ENCODE measurements at places on chromosomes 3 and 15.

- DNase-seq, result no peak
These were observed 58.3 kb downstream of the SLCO3A1 start for GRCh38 chr15:91911844-91912243.

DNA sequence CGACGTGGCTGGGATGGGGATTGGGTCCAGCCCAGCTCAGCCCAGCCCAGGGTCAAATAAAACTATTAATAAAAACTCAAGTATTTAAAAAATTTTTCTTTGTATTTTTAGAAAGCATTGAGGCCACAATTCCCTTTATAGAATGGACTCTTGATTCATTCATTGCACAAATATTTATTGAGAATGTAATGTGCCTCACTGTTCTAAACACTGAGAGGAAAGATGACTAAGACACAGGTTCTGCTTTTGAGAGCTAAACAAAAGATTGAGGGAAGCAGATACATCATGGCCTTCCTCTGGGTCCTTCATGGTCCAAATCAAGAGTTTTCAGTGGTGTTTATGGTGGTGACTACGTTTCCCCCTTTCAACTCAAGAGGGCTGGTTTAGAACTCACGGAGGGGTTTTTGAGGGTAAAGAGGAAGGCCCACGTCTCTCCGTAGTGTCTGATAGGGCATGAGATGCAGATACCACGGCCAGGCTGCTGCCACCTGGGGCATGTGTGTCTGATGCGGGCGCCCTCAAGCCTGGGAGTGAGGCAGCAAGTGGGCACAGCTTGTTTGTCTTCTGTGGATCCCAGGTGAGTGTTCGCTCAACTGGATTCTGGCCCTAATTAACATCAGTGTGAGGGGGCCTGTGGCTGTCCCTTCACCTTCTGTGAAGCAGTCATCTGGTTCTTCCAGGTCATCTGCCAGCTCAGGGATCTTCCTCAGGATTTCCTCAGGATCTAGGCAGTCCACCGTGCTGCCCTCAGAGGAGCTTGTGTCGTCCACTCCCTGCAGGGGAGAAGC, 73.5 kb upstream of the SCN5A start:
- no peak for DNase-seq

- no peak for DNase-seq
These were observed 14.6 kb downstream of the GABPB1 start for GRCh38 chr15:50340416-50340815.

DNA sequence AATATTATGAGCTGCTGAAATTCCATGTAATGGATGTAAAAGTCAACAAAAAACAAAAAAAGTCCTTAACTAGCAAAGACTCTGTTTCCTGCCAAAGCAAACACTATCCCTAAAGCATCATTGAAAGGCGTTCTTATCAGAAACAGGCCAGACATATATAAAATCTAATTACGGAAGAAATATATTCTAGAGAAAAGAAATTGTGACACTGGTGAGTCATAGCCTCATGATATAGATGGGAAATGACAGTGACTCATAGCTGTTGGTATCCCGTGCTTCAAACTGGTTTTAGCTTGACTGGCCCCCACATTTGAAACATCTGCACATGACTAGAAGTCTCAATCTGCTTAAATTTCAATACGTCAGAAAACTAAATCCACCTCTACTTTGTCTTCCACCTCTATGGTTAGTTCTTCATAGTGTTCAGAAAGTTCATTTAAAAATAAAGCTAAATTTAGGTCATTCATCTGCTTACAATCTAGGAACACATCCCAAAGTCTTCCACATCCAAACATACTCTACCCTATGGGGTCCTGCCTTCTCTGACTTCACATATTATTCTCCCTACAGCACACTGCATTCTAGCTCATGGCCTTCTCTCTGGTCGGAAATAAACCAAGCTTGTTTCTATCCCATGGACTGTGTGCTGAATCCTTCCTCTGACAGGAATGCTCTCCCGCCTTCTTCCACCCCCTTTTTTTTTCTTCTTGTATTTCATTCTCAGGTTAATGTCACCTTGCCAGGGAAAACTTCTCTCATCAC, 456.3 kb upstream of the ARRDC4 start:
- no peak for DNase-seq

DNA sequence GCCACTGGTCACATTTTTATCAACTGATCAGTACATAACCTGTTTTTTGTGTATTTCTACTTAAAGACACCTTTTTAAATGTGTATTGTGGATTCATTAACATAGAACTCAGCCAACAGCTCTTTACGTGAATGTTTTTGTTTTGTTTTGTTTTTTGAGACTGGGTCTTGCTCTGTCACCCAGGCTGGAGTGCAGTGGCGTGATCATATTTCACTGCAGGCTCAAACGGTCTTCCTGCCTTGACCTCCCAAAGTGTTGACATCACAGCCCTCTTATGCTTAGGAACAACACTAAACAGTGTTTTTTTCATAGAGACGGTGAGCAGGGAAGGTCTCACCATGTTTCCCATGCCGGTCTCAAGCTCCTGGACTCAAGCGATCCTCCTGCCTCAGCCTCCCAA, 9.9 kb downstream of the PSMA4 start:
- DNase-seq, result no peak

GRCh38 chr3:35422836-35423601, 216.3 kb upstream of the ARPP21 start:
- DNase-seq, result no peak

DNA sequence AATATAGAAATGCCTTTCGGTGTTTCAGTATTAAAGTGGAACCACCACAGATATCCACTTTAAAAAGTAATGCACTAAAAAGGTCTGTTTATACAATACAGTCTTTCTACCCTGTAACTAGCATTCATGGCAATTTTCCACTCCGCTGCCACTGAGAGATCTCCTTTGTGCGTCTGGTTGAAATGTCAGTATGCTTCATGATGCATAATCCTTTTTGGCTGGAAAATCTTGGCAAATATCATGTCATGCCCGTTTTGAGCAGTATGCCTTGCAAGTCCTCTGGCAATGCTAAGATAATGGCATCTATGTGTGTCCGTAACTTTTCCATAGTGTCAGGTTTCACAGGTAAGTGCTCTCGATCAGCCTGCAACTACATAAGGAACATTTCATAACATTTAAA, 30.8 kb upstream of the ARF4 start:
- no peak for DNase-seq

- no peak for DNase-seq
These were observed 336.1 kb upstream of the RARB start for GRCh38 chr3:25091934-25092333.

DNA sequence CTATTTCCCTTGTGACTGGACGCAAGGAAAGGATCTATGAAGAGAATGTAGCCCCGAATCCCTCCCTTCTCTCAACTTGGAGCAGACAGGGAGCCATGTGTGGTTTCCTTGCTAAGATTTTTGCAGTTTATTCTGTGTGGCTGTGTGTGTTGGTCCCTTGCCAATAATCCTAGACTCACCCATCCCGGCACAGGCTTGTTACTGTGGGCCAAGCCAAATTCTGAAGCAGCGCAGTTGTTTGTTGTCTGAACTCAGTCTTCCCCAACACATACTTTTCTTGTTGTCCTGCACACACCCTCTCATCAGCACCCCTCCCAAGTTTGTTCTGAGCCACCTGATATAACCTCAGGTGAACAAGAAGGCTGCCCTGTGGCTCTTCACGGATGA, 193.3 kb upstream of the CTDSPL start:
- DNase-seq, result no peak

GRCh38 chr15:67505675-67506572, 15.0 kb upstream of the C15orf61 start:
- DNase-seq, result no peak

DNA sequence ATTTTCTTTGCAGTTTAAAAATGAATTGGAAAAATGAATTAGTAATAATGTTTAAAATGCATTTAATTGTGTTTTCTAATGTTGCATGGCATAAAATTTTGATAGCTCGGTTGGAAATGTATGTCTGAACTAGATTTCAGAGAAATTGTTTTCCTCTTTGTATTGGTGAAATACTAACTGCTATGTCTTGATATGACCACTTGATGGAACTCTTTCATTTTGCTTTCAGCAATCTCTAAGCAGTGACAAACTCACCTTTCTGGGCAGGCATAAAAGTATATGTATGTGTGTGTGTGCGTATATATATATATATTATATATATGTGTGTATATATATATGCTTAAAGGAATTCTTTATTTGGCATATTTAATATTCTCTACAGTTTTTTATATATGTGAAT, 239.3 kb upstream of the ZNF717 start:
- DNase-seq, result no peak

- no peak for DNase-seq
These were observed 118.8 kb downstream of the ARPP21 start for GRCh38 chr3:35757991-35758757.

DNA sequence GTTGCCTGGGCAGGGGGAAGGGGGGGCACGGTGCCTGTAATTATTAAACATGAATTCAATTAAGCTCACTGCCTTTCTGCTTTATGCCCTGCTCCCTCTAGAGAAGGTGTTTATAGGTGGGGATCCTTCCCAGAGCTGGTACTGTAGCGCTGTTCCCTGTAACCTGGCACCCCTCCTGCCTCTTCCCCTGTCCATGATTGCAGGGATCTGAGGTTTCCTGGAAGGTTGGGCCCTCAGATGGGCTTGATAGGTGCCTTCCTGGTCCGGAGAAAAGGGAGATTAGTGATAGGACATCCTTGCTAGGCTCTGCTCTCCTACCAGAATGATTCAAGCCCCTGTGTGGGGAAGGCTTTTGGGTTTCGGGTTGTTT, 2.1 kb upstream of the FAM131A start:
- no peak for DNase-seq

GRCh38 chr15:66775127-66776105, 73.4 kb downstream of the SMAD6 start:
- no peak for DNase-seq

GRCh38 chr3:130757611-130758150, 11.1 kb upstream of the PIK3R4 start:
- no peak for DNase-seq

DNA sequence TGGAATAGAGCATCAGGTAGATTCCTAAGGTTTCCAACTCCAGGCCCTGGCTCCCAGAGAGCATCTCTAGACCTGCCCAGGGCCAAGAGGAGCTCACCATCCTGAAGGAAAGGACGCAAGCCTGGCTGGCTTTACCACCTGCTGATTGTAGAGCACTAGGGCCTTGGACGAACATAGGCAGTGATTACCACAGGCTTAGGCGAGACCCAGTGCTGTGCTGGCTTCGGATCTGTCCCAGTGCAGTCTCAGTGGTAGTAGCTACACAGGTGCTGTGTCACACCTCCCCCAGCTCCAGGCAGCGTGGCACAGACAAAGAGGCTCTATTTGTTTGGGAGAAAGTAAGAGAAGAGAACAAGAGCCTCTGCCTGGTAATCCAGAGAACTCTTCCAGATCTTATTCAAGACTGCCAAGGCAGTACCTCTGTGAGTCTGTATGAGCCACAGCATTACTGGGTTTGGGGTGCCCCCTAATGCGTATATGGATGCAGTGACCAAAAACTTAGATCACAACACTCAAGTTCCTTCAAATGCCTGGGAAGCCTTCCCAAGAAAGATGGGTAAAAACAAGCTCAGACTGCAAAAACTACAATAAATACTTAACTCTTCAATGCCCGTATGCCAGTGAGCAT, 25.4 kb downstream of the ISG20 start:
- no peak for DNase-seq
